ENCODE measurements at places on chromosomes 4 and X.

GRCh38 chr4:73683456-73683855 lies 56.9 kb upstream of the CXCL8 start:
- DNase-seq, result no peak

DNA sequence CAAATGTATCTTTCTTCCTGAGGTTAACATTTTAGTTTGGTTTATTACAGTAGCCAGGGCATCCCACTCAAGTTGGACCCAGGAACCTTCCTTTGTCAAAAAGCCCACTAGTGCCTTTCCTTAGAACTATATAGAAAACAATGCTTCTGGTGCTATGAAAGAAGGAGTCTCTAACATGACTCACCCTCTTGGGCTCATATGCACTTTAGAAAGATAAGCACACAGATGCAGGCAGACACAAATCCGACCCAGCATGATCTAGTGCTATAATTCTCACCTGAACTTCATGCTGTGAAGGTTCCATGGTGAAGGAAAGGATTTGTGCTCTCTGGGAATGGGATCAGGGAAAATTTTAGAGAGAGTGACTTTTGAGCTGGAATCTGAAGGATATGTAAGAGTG lies 289.4 kb downstream of the ANKRD50 start:
- DNase-seq, result no peak

DNA sequence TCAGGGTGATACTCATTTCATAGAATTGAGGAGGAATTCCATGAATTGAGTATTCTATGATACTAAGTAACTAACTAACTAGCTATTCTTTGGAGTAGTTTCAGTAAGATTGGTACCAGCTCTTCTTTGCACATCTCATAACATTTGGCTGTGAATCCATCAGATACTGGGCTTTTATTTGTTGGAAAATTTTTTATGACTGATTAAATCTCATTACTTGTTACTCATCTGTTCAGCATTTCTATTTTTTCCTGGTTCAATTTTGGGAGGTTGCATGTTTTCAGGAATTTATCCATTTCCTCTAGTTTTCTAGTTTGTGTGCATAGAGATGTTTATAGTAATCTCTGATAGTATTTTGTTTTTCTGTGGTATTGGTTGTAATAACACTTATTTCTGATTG lies 70.8 kb upstream of the FREM3 start:
- DNase-seq, result no peak

- DNase-seq, result no peak
Measured at GRCh38 chrX:64204701-64205440, 637 bp downstream of the AMER1 start.

DNA sequence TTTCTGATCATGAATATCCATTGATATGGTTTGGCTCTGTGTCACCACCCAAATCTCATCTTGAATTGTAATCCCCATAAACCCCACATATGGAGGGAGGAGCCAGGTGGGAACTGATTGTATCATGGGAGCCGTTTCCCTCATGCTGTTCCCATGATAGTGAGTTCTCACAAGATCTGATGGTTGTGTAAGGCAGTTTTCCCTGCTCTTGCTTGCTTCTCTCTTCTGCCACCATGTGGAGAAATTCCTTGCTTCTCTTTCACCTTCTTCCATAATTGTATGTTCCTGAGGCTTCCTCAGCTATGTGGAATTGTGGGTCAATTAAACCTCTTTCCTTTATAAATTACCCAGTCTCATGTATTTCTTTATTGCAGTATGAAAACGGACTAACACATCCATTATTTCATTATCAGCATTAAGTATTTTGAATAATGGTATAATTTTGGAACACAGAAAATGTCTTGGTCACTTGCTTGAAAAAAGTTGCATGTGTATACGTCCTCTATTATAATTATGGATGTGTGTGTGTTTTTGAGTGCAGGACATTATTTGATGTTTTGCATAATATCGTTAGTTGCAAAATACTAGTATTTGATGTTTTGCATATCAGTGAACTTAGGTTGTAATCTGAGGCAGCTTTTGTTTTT lies 334.6 kb downstream of the PCDH10 start:
- no peak for DNase-seq

DNA sequence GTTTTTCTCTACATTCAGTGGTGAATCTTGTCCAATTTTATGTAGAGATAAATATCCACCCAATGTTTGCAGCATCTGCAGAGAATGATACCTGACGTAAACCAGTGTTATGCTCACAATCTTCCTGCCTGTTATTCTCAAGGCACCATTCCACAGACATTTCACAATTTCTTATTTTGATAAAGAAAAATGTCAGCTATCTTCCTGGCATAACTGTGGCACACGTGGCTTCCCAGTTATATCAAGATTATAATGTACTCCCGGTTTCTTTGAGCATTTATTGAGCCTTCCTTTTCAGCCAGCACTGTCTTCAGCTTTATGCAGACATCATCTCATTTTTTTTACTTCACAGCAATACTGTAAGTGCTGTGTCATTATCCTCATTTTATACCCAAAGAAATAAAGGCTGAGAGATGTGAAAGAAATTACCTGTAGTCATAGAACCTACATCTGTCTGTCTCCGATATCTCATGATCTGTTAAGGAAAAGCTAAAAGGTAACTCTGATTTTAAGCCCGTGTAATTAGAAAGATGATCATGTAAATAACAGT lies 1300.8 kb upstream of the TENM3 start:
- no peak for DNase-seq

- no peak for DNase-seq
Measured at GRCh38 chr4:159428975-159429692, 326.3 kb downstream of the RAPGEF2 start.

DNA sequence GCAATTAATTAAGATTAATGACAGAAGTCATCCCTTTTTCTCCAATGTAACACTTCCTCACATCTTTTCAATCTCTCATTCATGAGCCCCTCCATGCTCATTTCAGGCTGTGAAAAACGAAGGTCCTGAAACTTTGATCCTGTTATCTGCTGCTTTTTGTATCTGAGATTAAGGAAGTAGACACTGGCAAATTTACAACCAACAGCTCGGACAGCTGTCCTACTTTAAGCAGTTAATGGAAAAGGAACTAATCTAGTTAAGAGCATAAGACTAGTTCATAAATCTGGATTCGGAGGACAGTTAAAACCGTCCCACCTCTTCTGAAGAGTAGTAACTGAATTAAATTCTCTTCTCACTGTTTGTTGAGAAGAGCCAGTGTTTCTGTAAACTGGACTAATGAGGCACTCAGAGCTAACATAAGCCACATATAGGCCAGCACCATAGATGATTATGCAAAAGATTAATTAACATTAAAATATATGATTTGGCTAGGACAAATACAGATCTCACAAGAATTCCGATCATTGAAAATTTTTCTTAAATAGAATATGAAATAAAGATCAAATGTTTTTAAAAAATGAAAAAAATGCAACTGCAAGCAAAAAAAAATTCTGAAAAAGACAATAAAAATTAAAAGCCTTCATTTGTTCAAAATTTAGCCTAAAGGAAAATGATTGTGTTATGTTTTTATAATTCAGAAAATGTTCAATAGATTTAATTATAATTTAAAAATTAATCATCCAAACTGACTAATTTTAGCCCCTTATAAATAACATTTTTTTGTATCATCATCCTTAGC lies 114.4 kb downstream of the ANTXR2 start:
- no peak for DNase-seq

GRCh38 chr4:128684016-128684415 lies 125.5 kb upstream of the JADE1 start:
- no peak for DNase-seq

GRCh38 chr4:29853833-29854232 lies 866.3 kb upstream of the PCDH7 start:
- no peak for DNase-seq

GRCh38 chrX:132443196-132444135 lies 45.4 kb downstream of the MBNL3 start:
- DNase-seq, result no peak

DNA sequence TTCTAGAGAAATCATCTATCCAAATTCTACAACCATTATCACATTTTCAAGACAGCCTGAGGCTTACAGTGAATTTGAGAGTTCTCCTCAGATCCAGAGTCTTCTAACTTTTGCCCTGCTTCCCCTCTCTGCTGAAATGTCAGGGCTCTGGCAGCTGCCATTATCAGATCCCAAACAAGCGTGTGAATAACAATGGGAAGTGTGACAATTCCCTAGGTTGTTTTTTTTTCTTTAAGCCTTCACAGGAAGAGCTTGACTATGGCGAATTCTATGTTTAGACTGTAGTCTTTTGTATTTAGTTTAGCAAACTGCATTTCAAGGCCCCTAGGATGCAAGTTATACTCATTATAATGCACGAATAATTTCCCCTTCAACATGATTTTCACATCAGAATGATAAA lies 61.3 kb upstream of the KDR start:
- DNase-seq, result no peak

DNA sequence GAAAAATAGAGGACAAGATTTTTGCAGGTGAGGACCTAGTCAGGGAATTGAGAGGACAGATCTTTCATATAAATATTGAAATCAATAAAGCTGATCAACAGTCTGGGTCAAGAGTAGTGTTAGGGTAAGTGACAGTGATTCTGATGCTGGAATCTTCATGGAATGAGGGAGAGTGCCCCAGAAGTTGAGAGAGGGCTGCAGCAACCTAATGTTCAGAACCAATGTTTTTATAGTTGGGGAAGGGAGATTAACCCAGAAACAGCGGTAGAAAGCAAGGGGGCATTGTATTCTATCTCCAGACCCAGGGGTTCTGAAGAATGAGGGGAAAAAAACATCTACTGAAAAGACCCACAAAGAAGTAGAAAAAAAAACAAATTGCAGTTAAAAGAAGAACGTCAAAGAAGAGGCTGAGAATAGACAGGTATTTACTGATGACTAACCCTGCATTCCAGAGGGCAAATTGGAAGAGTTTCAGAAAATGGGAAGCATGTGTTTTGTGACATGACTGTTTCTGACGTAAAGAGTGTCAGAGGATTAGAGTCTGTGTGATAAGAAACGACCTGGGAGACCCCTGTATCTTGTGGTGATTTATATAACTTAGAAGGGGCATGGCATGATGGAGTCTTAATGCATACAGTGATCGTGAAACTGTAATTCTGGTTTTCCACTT lies 819.6 kb upstream of the EPHA5 start:
- no peak for DNase-seq

GRCh38 chr4:1317177-1318045 lies 27.7 kb downstream of the MAEA start:
- no peak for DNase-seq

DNA sequence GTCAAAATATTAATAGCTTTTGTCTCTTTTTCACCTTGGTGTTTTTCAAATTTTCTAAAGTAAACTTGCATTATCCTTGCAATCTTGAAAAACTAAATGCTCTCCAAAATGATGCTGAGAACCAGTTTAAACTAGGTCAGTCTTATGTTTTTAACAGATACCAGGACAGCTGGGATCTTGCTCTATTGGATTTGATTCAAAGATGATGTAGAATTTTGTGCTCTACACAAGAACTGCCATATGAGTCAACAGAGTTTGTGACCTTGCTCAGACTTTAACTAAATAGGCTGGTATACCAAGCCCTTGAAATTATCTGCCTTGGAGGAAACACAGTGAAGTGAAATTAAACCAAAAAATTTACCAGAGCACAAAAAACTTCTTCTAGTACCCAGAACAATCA lies 991.1 kb downstream of the STPG2 start:
- DNase-seq, result no peak

DNA sequence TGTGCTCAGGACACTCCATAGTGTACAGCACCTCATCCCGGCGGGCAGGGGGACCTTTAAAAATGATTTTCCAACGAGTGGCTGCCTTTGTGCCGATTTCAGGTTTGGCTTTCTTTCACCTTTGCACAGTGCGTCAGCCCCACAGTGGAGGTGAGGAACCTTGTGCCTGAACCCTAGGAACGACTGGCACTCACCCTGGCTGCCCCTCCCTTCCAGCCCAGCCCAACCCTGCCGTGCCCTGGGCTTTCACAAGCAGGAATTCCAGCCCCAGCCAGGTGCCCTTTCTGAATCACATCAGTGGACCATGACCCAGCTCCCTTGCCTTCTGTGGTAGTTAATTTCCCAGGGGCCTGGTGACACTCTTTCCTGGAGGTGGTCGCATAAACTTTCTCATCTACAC lies 1.3 kb downstream of the TMEM164 start:
- DNase-seq, result no peak

DNA sequence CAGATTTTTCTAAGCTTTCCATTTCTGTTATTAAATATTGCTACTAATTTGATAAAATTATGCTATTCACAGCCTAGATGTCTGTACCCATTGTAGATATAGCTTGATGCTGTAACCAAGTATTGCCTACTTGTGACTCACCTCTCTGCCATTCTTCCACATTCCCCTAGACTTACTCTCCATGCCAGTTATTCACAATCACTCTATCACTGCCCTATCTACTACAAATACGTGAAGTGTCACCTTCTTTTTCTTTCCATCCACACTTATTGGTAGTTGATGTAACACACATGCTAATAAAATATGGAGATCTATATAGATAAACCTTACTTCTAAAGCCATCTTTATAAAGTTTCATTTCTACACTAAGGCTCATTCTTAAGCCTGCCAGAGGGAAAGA lies 179.4 kb upstream of the PACRGL start:
- no peak for DNase-seq

GRCh38 chr4:11440481-11441193 lies 11.9 kb upstream of the HS3ST1 start:
- no peak for DNase-seq

- DNase-seq, result no peak
Measured at GRCh38 chr4:53019485-53020382, 157.6 kb downstream of the RASL11B start.

DNA sequence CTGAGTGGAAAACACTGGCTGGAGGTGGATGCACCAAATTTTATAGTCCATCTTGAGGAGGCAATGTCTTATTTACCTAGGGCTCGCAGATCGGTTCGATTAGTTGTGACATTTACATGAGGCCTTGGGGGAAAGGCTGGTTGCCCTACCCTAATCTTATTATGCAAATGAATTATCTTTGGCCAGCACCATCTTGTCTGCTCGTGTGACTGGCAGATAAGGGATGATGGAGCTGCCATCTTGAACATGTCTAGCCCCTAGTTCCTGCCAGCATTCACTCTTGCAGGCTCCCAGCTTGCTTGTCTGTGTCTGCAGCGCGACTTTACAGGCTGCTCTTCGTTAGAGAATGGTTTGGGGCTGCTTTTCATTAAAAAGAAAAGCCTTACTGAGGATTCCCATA lies 61.9 kb downstream of the SEC24B start:
- no peak for DNase-seq

- DNase-seq, result no peak
Measured at GRCh38 chrX:56784666-56785065, 55.6 kb downstream of the NBDY start.

- no peak for DNase-seq
Measured at GRCh38 chr4:32798471-32799159, 2078.4 kb downstream of the PCDH7 start.
